ENCODE measurements at places on chromosomes 2 and 18.

DNA sequence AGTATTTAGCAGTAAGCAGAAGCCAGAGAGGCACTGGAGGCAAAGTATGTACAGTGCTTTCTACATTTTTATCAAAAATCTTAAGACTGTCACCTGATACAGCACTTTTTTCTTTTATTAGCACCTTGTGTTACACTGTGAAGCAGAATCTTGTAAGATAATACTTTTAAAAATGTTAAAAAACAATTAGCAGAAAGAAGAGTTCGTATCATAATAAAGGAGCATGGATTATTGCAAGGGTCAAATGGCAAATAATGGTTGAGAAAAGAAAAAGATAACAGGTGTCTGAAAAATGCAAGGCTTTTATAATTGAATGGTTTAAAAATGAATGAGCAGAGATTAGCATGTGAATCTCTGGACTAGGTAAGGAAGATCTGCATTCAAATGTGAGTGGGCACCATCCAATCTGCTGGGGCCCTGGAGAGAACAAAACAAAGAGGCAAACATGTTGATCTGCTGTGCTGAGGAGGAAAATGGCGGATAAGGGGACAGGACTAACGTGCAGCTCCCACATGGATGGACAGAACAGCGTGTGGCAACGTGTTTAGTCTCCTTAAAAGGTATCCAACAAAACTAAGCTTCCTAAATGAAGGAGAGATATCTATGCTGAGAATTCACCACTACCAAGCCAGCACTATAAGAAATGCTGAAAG lies 9.5 kb downstream of the CEBPZOS start:
- no peak for DNase-seq

DNA sequence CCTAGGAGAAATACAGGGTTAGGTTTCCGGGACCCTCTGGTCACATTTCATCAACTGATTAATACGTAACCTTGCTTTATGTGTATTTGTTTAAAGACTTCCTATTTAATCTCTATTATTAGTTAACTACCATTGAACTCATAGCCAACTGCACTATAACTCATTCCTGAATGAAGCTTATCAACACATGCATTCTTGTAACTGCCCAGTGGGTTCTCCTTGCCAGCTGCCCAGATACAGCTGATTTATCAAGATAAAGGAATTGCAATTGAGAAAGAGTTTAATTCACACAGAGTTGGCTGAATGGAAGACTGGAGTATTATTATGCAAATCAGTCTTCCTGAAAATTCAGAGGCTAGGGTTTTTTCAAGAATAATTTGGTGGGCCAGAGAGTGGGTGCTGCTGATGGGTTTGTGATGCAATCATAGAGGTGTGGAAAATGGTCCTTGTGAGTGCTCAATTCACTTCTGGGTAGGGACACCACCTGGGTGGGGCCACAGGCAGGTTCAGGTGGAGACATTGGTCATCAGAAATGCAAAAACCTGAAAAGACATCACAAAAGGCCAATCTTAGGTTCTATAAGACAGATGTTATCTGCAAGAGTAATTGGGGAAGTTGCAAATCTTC lies 21.1 kb upstream of the NOSTRIN start:
- no peak for DNase-seq

- DNase-seq, result no peak
Observed at GRCh38 chr2:188452084-188452483, 160.4 kb downstream of the GULP1 start.

DNA sequence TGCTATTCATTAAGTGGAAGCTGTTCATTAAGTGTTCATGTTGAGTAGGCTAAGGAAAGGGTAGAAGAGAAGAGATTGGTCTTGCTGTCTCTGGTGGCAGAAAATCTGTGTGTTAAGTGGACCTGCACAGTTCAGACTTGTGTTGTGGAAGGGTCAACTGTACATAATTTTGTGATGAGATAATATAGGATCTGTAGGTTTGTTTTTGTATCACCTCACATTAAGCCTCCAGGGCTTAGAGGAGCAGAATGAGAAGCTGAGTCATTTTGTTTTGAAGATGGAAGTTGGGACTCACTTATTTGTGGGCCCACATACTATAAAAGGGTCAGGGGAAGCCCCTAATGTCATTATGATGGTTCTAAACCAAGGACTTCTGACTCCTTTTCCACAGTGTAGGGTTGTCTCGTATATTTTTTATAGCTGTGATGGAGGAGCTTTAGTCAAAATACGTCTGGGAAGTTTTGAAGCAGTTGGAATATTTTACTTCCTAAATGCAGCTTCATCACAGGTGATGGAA lies 18.2 kb downstream of the PMS1 start:
- DNase-seq, result no peak

- no peak for DNase-seq
Observed at GRCh38 chr2:144711630-144712549, 192.0 kb upstream of the ZEB2 start.

DNA sequence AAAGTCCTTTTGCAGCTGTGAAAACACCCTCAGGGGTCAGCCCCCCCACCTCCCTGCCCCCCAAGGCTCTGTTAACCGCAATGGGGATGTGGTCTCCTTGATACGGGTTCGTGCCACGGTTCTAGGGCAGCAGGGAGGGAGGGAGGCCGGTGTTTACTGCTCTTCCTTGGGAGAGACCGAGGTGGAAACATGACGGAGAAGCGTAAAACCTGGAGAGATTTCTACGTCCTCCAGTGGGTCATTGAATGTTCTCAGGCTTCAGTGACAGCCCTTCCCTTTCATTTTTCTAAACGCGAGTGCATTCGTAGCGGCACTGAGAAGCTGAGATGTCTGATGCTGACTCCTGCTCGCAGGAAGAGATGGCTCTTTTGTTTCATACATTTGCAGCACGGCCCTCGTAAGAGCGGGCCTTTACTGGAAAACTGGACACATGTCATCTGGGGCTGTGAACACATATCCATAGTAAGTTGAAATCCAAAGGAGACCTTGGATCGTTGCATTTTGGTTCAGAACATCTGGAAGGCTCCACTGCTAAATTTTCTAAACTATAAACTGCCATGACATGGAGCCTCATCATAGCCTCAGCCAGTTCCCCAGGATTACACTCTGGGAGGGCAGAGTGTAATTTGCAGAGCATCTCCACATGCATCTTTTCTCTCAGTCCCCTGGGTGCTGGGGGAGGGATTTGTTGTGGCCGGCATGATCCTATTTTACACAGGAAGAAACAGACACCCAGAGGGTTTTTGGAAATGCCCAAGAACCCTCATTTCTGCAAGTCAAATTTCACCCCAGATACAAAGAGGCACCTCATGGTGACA lies 40.6 kb upstream of the HDAC4 start:
- no peak for DNase-seq

GRCh38 chr2:25920786-25921415 lies 42.6 kb upstream of the ASXL2 start:
- no peak for DNase-seq

DNA sequence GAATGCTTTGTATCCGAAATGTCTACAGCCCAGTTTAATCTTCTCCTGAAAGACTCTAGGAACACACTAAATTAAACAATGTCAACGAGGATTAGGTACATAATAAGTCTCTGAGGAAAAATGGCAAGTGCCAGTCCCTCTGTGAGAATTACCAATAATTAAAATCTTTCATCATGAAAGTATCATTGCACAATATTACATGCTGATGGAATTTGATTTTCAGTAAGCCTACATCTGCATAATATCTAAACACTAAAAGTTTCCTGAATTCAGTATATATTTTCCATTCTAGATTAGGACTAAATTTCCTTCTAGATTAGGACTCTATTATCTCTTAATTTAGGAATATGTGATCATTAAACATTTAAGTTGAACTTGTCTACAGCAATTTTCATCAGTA lies 132.1 kb downstream of the LRP2 start:
- DNase-seq, result no peak

All from NCI-H446 treated with DMSO at 0.1 percent for 48 hours (cell line).